Activated naive CD8-positive, alpha-beta T cell treated with anti-CD3 and anti-CD28 coated beads, Interleukin-2, amount 10 ng/mL, durations not matched to agents 7 days and 5 days (primary cell): ENCODE measurements at places on chromosomes 12 and 14. TPM values are rescaled to one million over a fixed set of nuclear protein-coding genes. Genes with fewer than 3 reads are reported as not detected.
A peak's percentile ranks its signal among the peaks of the same experiment; 100 is the strongest.

GRCh38 chr14:100885617-100886016, 17.9 kb downstream of the RTL1 start:
- H3K27ac ChIP-seq = no peak overlapping the region
- no peak overlapping the region for H3K4me3 ChIP-seq
- no peaks in the 10 kb centered on the region for H3K36me3 ChIP-seq
- no peaks in the 10 kb centered on the region for H3K4me1 ChIP-seq

DNA sequence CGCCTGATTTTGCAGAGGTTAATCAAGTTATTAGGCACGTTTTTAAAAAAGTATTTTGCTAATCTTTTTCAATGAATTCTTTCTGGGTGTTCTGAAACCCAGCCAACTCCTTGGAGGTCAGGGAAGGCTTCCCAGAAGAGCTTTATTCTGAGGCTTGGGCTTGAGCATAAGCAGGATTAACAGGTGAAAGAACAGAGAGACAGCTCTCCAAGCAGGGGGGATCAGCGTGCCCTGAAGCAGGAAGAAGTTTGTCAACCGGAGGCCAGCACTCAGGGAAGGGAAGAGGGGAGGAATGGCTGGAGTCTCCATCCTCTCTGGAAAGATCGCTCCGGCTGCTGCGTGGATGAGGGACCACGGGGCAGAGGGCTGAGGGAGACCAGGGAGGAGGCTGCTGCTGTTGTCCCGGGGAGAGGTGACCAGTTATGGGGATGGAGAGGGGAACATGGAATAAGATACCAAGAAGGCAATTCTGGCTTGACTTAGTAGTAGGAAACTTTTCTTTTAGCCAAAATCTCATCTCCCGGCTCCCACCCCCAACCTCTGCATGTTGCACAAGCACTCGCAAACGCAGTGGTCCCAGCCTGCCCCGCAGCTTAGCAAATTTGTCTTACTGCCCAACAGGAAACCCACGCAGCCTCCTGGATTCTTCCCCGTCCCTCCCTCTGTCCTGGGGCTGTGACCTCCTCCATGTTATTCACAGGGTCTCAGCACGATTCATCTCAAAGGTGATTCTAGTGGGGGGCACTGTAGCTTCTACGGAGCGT, 1.1 kb upstream of the SSH1 start:
- H3K27me3 ChIP-seq = peaks cover 10% of the 10 kb centered on the region
- H3K4me1 ChIP-seq = peaks cover 30% of the 10 kb centered on the region
- H3K36me3 ChIP-seq = peaks cover 7% of the 10 kb centered on the region
- peak overlapping the region; percentile 87 for H3K27ac ChIP-seq
- peak; percentile 37 for DNase-seq

DNA sequence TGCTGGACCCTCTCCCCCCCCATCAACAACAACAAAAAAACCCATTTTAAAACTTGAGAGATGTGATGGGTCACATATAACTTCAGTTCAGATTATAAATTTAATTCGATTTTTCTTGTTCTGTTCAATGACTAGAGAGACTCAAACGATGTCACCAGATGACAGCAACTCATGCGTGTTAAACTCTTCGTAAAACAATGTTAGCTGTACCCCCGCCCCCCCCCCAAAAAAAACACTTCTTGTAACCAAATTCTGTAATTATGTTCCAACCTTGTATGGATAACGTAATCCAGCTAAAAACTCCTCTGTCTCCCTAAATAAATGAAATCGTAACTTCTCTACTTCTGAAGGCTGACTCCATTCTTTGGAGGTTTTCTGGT, 614 bp upstream of the NACA start:
- DNase-seq = no peak
- no peaks in the 10 kb centered on the region for H3K27me3 ChIP-seq
- peak overlapping the region; percentile 94 for H3K27ac ChIP-seq
- H3K36me3 ChIP-seq = peaks cover 31% of the 10 kb centered on the region
- peak overlapping the region; percentile 97 for H3K4me3 ChIP-seq
- H3K4me1 ChIP-seq = peaks cover 38% of the 10 kb centered on the region

DNA sequence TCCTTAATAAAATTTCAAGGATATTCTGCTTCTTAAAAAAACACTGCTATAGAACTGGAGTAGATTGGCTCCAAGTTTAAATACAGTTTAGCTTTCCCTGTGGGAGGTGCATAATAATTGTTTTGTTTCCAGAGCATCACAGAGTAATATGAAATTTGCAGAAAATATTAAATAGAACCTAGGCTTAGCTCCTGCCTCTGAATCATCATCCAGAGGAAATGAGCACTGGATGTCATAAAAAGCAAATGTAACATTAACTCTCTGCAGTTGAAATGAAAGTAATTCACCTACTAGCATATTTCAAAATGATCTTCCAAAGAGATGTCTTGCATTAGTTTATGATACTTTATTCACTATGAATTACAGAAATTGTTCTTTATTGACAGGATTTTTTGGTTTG, 769.8 kb downstream of the C12orf50 start:
- H3K27me3 ChIP-seq = no peaks in the 10 kb centered on the region
- H3K4me3 ChIP-seq = no peak overlapping the region
- no peaks in the 10 kb centered on the region for H3K36me3 ChIP-seq

GRCh38 chr12:11673666-11674461, 24.4 kb downstream of the ETV6 start:
- no peak overlapping the region for H3K4me3 ChIP-seq
- DNase-seq = no peak
- H3K36me3 ChIP-seq = peaks cover 12% of the 10 kb centered on the region
- H3K4me1 ChIP-seq = peaks cover 4% of the 10 kb centered on the region
- H3K27ac ChIP-seq = no peak overlapping the region

DNA sequence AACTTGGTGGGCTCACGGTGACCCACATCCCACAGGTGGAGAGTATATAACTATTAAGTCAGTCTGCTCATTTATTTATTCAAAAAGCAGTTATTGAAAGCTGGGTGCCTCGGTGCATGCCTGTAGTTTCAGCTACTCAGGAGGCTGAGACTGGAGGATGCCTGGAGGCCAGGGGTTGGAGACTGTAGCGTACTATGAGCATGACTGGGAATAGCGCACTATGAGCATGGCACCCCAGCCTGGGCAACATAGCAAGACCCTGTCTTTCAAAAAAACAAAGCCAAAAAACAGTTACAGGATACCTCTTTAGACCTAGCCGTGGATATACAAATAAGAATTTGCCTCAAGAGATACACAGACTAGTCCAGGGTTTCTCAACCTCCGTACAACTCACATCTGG, 139.8 kb downstream of the ZFP36L1 start:
- no peaks in the 10 kb centered on the region for H3K27me3 ChIP-seq
- no peak overlapping the region for H3K27ac ChIP-seq
- no peaks in the 10 kb centered on the region for H3K36me3 ChIP-seq
- H3K4me1 ChIP-seq = peaks cover 8% of the 10 kb centered on the region
- no peak overlapping the region for H3K4me3 ChIP-seq
- DNase-seq = no peak

- no peak overlapping the region for H3K27ac ChIP-seq
- no peaks in the 10 kb centered on the region for H3K36me3 ChIP-seq
- H3K4me3 ChIP-seq = no peak overlapping the region
- H3K27me3 ChIP-seq = no peaks in the 10 kb centered on the region
These were observed 19.3 kb downstream of the PLEKHA5 start for GRCh38 chr12:19148860-19149259.

DNA sequence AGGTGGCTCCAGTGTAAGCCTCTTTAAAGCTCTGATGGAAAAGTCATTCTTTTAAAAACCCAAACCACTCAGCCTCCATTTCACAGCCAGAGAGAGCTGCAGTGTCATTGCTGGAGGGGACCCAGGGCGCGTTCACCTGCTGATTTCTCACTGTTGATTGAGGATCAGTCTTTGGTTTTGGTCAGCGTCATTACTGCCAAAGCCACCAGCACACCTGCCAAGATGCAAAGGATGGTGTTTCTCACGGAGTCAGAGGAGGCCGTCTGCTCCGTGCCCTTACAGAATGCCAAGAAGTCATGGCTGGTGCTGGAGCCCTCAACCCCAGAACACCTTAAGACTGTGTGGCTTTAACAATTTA, 32.8 kb upstream of the BATF start:
- H3K36me3 ChIP-seq = no peaks in the 10 kb centered on the region
- H3K4me1 ChIP-seq = peaks cover 19% of the 10 kb centered on the region
- DNase-seq = no peak

DNA sequence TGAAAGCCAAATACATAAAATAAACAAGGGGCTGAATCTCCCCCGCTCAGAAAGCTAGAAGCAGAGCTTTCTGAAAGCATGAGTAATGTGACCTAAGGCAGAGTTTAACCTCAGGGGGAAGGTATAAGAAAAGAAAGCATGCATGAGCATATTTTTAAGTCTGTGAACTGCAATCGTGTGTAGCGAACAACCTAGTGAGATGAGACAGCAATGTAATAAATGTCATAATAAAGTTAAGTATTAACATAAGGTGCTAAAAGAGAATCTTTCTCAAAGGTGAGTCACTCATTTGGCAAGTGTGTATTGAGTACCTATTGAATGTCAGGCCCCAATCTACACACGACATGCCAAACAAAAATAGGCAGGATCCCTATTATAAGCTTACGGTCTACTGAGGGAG, 14.2 kb upstream of the WDR20 start:
- peaks cover 3% of the 10 kb centered on the region for H3K36me3 ChIP-seq
- H3K27ac ChIP-seq = no peak overlapping the region
- H3K4me1 ChIP-seq = no peaks in the 10 kb centered on the region
- peaks cover 2% of the 10 kb centered on the region for H3K27me3 ChIP-seq
- no peak overlapping the region for H3K4me3 ChIP-seq

DNA sequence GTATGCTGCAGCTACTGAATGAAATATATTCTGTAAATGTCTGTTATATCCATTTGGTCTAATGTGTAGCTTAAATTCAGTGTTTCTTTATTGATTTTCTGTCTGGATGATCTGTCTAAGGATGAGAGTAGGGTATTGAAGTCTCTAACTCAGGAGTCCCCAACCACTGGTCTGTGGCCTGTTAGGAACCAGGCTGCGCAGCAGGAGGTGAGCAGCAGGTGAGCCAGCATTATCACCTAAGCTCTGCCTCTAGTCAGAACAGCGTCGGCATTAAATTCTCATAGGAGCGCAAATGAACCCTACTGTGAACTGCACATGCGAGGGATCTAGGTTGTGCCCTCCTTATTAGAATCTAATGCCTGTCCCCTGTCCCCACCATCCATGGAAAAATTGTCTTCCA, 329.7 kb upstream of the RGS6 start:
- peaks cover 53% of the 10 kb centered on the region for H3K36me3 ChIP-seq
- H3K4me3 ChIP-seq = no peak overlapping the region
- H3K27me3 ChIP-seq = no peaks in the 10 kb centered on the region
- no peak for DNase-seq
- H3K4me1 ChIP-seq = peaks cover 37% of the 10 kb centered on the region

DNA sequence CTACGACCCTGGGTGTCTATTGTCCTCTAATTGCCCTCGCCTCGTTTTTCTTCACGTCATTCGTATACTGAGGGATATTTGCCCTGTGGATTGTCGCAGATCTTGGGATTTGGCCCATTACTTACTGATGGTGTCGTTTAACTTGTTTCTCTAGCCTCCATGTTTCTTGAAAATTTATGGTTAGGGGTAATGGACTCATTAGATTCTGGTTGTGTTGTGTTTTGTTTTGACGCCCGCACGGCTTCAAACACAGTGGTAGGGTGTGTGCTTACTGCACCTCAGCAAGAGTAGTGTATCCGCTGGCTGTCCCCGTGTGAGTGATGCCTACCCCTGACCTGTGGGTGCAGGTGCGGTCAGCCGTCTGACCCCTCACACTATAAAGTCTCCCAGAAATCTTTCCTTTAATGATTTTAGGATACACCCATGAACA, 874 bp upstream of the RNU6-8 start:
- DNase-seq = peak; percentile 33
- H3K27ac ChIP-seq = peak overlapping the region; percentile 99
- H3K4me1 ChIP-seq = peaks cover 38% of the 10 kb centered on the region
- peaks cover 8% of the 10 kb centered on the region for H3K27me3 ChIP-seq
- H3K36me3 ChIP-seq = peaks cover 1% of the 10 kb centered on the region

DNA sequence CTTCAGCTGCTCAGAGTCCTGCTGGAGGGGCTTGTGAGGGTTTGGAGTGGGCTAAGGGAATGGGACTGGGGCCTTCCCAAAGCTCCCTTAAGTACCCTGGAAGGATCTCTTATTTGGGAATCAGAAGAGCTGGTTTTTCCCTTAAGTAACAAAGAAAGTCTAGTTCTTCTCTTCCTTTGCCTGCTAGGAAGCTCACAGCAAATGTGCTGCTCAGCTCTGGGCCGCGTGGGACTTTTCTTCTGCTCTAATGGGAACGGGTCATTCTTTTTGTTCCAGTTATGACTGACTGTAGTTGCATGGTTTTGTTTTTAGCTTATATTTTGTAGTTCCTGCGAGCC, 6.0 kb downstream of the KIF26A start:
- H3K36me3 ChIP-seq = no peaks in the 10 kb centered on the region
- H3K27me3 ChIP-seq = peaks cover 8% of the 10 kb centered on the region
- no peaks in the 10 kb centered on the region for H3K4me1 ChIP-seq
- DNase-seq = no peak

- no peaks in the 10 kb centered on the region for H3K27me3 ChIP-seq
- no peak overlapping the region for H3K27ac ChIP-seq
- no peaks in the 10 kb centered on the region for H3K36me3 ChIP-seq
- no peaks in the 10 kb centered on the region for H3K4me1 ChIP-seq
These were observed 283.2 kb upstream of the TBX3 start for GRCh38 chr12:114967151-114967550.

DNA sequence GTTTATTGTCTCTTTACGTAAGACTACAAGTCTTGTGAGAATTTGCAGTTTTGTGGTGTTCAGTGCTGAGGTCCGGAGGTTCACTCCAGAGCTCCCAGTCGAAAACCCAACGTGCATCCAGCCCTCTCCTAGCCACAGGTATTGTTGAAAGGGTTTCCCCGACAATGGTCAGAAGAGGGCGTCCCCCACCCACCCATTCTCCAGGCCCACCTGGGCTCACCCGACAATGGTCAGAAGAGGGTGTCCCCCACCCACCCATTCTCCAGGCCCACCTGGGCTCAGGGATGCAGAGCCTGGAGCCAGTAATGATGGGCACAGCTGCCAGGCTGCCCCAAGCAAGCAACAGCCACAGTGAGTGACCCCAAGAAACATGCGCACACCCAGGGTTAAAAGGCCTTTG, 126.8 kb upstream of the EVL start:
- DNase-seq = no peak
- H3K27me3 ChIP-seq = peaks cover 4% of the 10 kb centered on the region
- no peaks in the 10 kb centered on the region for H3K4me1 ChIP-seq
- H3K27ac ChIP-seq = no peak overlapping the region
- H3K4me3 ChIP-seq = no peak overlapping the region
- H3K36me3 ChIP-seq = no peaks in the 10 kb centered on the region

DNA sequence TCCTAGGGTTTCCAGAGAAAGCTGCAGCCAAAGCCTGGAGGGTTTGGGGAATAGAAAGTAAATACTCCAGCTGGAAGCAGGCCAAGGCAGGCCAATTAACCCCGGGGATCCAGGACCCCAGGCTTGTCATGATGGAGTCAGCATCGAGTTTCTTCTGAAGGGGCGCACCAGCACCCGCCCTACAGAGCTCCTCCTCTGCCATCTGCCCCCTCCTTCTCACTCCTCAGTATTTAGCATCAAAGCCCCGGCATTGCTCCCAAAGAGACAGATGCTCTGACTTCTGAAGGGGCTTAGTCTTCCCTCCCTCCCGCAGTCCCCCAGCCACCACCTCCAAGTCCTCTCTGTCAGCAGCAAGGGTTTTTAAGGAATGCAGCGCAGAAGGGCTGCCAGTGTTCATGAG, 285.1 kb upstream of the NOS1 start:
- H3K4me1 ChIP-seq = no peaks in the 10 kb centered on the region
- H3K36me3 ChIP-seq = no peaks in the 10 kb centered on the region
- H3K27ac ChIP-seq = no peak overlapping the region

The TAS2R14 gene
- 2.5 TPM for total RNA-seq

The SFSWAP gene
- 67.8 TPM for total RNA-seq

The AKAP3 gene
- total RNA-seq = 3.8 TPM

The P2RX2 gene
- total RNA-seq = not detected

The DNAJC22 gene
- 0.31 TPM for total RNA-seq

The GLIPR1L2 gene
- total RNA-seq = not detected

The IL22 gene
- total RNA-seq = not detected

The EFS gene
- total RNA-seq = not detected

The SLC8A3 gene
- total RNA-seq = not detected
